Epithelial cell of proximal tubule (primary cell): ENCODE measurements at places on chromosomes 7 and 10. TPM values are rescaled to one million over a fixed set of nuclear protein-coding genes. Genes with fewer than 3 reads are reported as not detected.

GRCh38 chr10:105149371-105149891, 508.3 kb downstream of the SORCS3 start:
- peak; percentile 79 for DNase-seq

DNA sequence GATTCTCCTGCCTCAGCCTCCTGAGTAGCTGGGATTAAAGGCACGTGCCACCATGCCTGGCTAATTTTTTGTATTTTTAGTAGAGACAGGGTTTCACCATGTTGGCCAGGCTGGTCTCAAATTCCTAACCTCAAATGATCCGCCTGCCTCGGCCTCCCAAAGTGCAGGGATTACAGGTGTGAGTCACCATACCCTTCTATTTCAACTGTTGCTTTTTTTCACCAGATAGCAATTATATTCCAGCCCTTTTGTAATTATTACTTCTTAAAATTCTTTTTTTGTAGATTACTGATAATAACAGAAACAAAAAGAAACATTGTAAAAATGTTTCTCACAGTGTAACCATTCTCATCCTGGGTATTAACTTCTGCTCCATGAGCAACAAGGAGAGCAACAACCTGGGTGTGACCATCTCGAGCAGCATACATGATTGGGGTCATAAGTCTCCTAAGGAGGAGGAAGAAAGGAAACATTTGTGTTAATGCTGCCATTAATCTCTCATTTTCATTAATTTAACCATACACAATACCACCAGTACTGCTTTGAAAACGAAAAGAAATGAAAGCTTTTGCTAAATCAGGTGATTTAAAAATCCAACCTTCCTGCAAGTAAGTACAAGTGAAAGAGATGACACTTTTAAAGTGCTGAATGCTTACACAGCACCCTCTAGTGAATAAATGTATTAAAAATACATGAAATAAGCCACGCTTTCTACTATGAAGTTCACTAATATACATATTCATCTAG, 41.8 kb downstream of the ASZ1 start:
- no peak for DNase-seq

DNA sequence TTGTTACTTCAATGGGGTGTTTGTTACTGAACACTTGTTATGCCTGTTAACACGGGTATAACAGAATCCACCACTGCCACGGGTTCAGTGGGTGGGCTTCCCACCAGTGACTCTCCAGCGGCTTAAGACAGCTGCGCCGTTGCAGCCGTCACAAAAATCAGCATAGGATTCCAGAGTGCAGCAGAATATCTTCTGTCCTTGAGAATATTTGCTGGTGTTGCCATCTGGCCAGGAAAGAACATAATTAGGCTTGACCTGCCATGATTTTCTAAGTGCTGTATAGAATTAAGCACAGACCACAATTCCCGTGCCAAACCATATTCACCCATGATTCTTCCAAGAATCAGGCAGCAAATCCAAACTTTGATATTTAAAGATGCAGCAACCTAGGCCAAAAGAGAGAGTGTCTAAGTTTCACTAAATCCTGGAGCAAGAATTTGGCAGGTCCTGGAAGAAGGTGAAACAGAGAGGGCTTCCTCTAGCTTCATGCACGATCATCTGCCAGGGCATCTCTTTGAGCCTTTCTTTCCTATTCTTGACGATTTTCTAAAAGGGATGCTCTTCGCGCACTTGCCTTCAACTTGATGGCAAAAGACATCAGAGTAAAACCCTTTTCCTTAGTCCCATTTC, 95.0 kb downstream of the FRMD4A start:
- DNase-seq = no peak

- DNase-seq = no peak
Measured at GRCh38 chr10:21068026-21068656, 171.0 kb upstream of the NEBL start.

DNA sequence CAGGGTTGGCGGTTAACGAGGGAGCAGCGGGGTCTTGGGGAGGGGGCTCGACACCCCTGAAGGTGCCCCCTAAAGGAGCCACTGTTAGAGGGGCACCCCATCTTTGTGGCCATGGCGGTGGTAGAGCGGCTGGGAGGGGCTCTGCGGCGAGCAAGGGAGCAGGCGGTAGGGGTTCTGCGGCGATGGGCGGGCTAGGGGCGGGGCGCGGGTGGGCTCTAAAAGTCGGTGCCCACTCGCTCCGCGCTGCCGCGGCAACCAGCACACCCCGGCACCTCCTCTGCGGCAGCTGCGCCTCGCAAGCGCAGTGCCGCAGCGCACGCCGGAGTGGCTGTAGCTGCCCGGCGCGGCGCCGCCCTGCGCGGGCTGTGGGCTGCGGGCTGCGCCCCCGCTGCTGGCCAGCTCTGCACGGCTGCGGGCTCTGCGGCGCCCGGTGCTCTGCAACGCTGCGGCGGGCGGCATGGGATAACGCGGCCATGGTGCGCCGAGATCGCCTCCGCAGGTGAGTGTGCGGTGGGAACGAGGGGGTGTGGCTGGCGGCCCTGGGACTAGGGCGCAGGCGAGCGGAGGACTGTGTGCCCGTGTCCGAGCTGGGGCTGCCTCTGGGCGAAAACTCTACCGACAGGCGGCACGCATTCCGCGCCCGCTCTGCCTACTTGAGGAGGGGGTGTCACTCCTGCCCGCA, at the start of gene MEST:
MEST (plus strand) TSS at position 245 of the 682 bp plus-strand sequence; CDS start at position 474, 229 bp downstream.
- DNase-seq = no peak

- DNase-seq = no peak
Measured at GRCh38 chr7:85510287-85510686, 323.4 kb upstream of the SEMA3D start.

GRCh38 chr7:40643664-40644063, 508.9 kb downstream of the SUGCT start:
- no peak for DNase-seq

DNA sequence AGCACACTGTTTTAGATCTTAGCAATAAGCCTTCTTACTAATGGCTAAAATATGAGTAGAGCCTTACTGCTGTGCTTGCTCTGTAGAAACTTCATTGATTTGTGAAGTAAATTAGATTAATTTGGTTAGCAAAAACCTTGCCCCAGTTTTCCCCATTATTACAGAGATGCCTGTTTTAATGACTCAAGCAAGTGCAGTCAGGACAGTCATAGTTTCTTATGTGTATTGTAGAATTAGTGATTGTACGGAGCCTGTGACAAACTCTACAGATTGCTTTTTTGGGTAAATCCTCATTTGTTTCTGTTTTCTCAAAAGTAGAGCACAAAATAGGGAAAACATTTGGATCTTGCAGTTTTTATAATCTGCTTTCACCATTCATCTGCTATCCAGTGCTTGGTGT, 7.0 kb downstream of the TAX1BP1 start:
- no peak for DNase-seq

DNA sequence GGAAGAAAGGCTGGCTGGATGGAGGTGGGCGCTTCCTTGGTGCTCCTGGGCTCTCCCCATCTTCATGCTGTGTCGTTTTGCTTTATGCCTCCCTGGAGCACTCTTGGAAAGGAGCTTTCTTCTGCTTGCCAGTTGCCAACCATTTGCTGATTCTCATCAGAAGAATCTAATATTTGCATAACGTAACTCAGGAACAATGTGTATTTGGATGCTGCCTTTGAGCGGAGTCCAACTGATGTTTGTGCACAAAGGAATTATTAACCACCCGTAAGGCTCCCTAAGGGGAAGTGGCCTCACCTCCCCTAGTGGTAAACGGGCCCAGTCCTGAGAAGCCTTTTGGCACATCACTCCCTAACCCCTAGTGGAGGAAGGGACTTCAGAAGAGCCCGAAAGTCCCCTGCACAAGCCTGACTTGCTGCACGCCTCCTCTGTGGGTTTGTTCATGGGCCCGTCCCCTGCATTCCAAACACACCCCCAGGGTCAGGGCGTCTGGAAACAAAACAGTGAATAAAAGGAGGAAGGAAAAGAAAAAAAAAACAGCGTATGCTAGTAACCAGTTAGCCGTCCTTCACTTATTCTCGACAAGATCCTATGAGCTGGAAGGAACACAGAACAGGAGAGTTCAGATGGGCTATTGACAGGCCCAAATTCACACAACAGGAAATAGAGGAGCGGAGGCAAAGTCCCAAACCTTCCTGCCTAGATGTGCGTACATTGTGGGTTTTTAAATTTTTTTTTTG, 602.2 kb downstream of the LRMDA start:
- peak; percentile 61 for DNase-seq

DNA sequence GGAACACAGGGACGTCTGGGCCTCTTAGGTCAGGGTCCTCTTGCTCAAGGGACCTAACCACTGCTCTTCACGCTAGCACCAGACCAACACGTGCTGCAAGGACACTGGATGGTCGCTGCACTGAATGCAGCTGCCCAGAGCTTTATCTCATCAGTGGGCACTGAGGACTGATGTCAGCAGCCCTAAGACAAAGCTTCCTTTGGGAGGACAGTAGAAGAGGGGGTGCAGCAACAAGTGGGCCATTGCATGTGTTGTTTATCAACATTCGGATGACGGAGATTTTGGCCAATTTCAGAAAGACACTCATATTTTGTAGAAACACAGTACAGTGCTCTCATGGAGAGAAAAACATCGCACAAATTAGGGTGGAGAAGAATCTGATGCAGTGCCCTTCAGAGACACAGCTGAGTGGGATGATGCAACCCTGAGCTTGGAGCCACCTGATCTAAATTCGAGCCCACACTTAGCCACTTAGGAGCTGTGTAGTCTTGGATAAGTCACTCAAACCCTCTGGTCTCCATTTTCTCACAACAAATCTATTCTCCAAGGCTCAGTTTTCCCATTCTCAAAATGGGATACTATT, 1.7 kb downstream of the OPALIN start:
- no peak for DNase-seq

- no peak for DNase-seq
Measured at GRCh38 chr7:108418946-108419345, 37.3 kb downstream of the NRCAM start.

DNA sequence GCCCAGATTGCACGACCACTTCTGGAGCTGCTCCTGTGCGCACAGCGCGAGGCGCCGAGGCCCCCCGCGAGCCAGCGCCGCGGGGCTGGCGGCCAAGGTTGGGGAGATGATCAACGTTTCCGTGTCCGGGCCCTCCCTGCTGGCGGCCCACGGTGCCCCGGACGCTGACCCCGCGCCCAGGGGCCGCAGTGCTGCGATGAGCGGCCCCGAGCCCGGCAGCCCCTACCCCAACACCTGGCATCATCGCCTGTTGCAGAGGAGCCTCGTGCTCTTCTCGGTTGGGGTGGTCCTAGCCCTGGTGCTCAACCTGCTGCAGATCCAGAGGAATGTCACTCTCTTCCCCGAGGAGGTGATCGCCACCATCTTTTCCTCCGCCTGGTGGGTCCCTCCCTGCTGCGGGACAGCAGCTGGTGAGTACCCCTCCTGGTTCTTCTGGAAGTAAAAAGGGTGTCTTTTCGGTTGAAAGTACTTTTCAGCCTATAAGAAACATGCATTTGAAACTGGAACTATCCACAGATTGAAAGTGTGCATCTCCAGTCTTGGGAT, 683 bp downstream of the INSIG1 start:
- no peak for DNase-seq

GRCh38 chr7:91140286-91140685, 123.9 kb upstream of the FZD1 start:
- DNase-seq = peak; percentile 50

DNA sequence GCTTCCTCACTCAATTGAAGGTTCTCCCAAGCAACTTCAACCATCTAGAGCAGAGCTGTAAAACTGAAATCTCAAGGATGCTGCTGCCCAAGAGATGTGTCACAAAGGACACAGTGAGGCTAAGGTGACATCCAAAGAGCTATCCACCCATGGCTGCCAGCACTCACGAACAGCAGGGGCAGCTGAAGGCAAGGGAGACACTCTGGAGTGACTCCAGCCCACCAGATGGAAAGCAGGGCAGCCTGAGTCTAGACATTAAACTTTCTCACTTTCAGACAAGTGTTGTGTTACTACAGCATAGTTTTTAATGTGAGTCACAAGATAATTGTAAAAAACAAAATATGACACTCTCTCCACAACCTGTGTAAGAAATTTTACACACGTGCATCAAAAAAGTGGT, 113.5 kb downstream of the LARP4B start:
- DNase-seq = no peak

- no peak for DNase-seq
Measured at GRCh38 chr10:99673492-99673891, 14.2 kb downstream of the ENTPD7 start.

DNA sequence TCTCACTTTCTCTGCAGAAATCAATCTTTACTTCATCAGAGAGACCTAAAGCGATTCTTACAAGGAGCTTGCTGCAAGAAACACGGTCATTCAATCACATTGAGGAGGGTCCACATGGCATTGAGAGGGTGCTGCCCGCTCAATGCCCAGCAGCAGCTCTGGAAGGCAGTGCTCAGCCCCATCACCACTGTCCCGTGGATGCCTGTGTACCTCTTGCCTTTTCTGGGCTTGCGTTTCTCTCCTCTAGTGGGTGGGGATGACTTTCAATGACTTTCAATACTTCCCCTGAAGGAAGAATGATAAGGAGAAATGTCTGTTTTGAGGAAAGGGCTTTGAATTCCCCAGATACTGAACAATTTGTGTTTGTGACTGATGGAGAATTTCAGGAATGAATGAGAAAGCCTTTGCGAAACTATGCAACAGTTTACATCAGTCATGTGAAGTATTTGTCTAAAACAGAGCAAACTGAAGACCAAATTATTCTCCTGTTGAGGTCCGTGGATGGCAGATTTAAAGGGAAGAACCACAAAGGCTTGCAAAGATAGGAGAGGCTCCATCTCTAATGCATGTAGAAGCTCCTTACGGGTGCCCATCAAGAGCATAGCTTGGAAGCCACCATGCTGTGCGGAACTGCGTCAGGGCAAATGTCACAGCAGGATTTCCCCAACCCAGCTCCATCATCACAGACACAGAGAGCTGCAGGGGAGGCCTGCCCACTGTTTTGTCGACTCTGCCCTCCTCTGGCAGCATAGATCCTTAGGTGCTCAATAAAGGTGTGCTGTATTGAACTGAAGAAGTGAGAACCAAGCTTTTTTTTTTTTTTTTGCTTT, 6.6 kb upstream of the ZNF22 start:
- no peak for DNase-seq

GRCh38 chr7:11613292-11613930, 218.6 kb downstream of the THSD7A start:
- no peak for DNase-seq

DNA sequence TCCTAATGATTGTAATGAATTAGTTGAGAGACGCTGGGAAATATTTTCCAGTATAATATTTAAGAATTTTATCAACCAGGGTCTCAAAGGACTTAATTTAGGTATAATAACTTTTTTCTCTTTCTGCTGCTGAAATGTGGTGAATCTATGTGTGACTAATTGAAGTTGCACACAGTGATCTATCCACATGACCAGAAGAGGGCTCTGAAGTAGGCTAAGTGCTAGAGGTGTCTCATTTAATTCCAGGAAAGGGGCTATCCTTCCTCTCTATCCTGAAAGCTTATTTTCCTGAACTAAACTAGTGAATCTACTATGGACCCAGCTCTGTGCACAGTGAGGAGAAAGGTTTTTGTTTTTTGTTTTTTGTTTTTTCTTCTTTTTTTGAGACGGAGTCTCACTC, 294.4 kb upstream of the MYO3A start:
- no peak for DNase-seq

Gene UPK3B
- not detected in 2 replicates for total RNA-seq

Gene SYNPO2L
- total RNA-seq = not detected in 2 replicates

Gene TAX1BP1
- 38.4 and 63.1 TPM in 2 replicates for total RNA-seq

Gene CAV2
- total RNA-seq = 81.7 and 94.1 TPM in 2 replicates

Gene ARHGAP22
- 11.2 and 24.5 TPM in 2 replicates for total RNA-seq

Gene PNLIP
- total RNA-seq = not detected in 2 replicates

Gene BICC1
- total RNA-seq = 103 and 150 TPM in 2 replicates

Gene PPP1R3C
- total RNA-seq = 0.43 and 2.1 TPM in 2 replicates

Gene THAP5
- 9.1 and 20.0 TPM in 2 replicates for total RNA-seq
